ENCODE measurements at places on chromosomes 7 and 10.

GRCh38 chr7:27345997-27346396 is 103.4 kb downstream of the EVX1 start:
- DNase-seq: no peak

GRCh38 chr7:55527307-55527706 is 45.0 kb downstream of the VOPP1 start:
- DNase-seq: no peak

GRCh38 chr10:111984057-111984456 is 199.5 kb downstream of the GPAM start:
- DNase-seq: no peak

- DNase-seq: no peak
Measured at GRCh38 chr7:18685971-18686370, 190.4 kb downstream of the HDAC9 start.

GRCh38 chr7:144508702-144509101 is 105.2 kb upstream of the NOBOX start:
- DNase-seq: no peak

GRCh38 chr7:83161899-83162401 is 734 bp downstream of the PCLO start:
- DNase-seq: no peak

GRCh38 chr10:28631896-28632583 is 45.3 kb upstream of the BAMBI start:
- DNase-seq: no peak

DNA sequence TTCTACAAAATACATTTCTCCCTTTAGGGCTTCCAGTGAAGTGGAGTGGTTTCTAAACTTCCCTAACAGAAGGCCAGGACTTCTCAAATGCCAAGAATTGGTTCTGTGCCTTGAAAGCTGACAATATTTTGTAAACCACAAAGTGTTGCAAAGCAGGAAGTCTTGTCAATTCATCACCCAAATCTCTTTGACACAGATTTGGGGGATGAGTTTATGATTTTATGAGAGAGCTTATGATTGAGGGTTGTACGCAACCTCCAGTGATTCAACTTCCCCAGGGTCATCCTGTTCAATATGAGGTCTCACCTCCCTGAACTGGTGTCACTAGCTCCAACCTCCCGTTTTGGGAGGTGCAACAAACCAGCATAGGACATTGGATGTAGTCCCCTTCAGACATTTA is 83.7 kb downstream of the PRLHR start:
- DNase-seq: no peak

- no peak for DNase-seq
Measured at GRCh38 chr10:63619426-63619825, 98.2 kb downstream of the REEP3 start.

All from bone marrow (tissue), 2 donors.